ENCODE measurements at places on chromosomes 2 and 18.
A peak's percentile ranks its signal among the peaks of the same experiment; 100 is the strongest.

DNA sequence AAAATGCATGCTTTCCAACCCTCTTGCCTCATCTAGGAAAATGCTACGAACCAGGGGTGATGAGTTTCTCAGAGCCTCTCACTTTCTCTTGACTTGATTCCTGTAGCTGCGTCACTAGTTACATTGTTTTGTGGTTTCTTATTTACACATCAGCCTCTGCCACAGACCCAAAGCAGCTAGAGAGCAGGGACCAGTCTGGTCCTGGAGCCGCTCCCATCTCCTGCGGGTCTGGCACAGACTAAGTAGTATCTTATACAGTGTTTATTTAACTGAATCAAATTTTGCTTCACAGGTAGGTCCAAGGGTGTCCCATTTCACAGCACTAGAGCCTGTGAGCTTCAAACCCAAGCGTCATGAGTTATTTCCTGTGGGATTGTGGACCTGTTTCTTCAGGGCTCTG, 310.5 kb downstream of the MYCN start:
- no peak for DNase-seq

- peak; percentile 81 for DNase-seq
Measured at GRCh38 chr18:36128907-36129299, 237 bp downstream of the SLC39A6 start.

- no peak for DNase-seq
Measured at GRCh38 chr2:17543848-17544247, 3.4 kb downstream of the VSNL1 start.

DNA sequence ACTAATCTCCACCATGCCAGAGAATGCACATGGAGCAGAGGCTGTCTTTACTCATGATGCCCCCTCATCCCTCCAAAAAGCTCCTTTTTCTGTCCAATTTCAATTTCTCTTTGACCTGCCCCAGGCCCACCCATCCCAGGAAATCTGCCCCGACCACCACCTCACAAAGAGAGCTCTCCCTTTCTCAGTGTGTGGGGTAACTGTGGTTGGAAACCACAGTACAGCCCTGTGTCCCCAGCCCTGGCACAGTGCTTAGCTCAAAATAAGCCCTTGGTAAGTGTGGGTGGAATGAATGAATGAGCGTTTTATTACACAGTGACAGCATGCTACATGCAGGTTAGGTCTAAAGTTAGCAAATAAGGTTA, 43.7 kb upstream of the CAB39 start:
- no peak for DNase-seq

DNA sequence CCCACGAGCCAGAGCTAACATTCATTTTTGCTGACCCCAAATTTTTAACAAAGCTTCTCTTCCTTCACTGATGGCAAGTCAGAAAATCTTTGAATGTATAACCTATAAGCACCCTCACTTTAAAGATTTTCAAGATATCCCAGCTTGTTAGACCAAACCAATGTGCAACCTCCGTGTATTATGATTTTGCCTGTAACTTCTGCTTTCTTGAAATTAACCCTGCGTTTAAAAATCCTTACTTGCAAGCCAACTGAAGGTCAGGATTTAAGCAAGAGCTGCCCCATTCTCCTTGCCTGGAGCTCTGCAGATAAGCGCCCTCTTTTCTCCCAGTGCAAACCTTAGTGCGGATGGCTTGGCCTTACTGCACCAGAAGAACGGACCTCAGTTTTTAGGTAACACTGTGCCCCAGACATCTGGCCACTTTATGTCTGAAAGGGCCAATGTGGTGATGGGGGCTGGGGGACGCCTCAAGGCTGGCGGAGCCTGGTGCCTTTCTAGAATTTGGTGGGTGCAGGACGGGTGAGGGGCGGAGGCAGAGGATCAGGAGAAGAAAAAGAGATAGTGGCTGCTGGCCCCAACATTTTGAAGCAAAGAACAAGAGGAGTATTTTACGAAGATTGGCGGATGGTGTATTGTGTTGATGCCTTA, 805 bp upstream of the TNFRSF11A start:
- no peak for DNase-seq

GRCh38 chr2:145323512-145323911, 803.6 kb upstream of the ZEB2 start:
- DNase-seq = no peak

- no peak for DNase-seq
Measured at GRCh38 chr2:71959494-71959893, 188.2 kb downstream of the CYP26B1 start.

- no peak for DNase-seq
Measured at GRCh38 chr2:32947076-32947483, 327 bp downstream of the LTBP1 start.

DNA sequence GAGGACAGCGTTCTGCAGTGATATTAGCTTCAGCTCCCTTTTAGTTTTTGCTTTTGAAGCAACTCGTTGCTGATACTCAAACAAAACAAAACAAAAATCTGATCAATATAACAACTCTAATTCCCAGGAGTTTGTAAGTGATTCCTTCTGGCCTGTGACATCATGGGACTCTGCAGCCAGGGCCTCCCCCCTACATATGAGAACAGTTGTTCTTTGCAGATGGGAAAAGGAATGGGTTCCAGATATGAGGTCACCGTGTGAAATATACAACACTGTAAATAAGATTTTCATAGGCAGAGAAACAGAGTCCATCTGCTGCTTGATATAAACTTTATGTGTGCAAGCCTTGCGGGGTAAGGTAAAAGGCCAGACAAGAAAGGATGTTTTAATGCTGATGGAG, 56.7 kb downstream of the DIS3L2 start:
- no peak for DNase-seq

GRCh38 chr18:7601246-7601615, 34.1 kb downstream of the PTPRM start:
- no peak for DNase-seq

GRCh38 chr18:38087538-38087937, 521.9 kb upstream of the CELF4 start:
- DNase-seq = no peak

- no peak for DNase-seq
Measured at GRCh38 chr18:25077038-25077943, 274.7 kb downstream of the ZNF521 start.

Measured in suprapubic skin (tissue), 4 donors.